GM03348 (cell line): ENCODE measurements at places on chromosomes 12 and 14.

DNA sequence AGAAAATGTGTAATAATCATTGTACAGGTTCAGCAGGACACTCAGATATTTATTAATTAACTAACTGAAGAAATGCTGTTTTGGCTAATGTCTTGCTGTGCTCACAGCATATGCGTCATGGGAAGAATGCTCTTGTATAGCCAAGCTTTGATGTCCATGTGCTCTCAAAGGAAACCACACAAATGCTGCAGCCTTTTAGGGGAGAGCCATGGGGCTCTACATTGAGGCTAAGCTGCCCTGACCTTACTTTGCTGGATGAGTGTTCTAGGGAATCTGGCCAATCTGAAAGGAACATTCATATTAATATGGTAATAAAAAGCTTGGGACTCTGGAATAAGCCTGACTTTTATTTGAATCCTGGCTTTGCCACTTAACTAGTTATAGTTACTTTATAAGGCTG lies 9.5 kb upstream of the CRADD start:
- no peak for DNase-seq

- DNase-seq = peak; percentile 48
Observed at GRCh38 chr14:50333014-50333509, 20.9 kb downstream of the DMAC2L start.

GRCh38 chr14:95489214-95490137 lies 27.0 kb downstream of the SYNE3 start:
- no peak for DNase-seq

DNA sequence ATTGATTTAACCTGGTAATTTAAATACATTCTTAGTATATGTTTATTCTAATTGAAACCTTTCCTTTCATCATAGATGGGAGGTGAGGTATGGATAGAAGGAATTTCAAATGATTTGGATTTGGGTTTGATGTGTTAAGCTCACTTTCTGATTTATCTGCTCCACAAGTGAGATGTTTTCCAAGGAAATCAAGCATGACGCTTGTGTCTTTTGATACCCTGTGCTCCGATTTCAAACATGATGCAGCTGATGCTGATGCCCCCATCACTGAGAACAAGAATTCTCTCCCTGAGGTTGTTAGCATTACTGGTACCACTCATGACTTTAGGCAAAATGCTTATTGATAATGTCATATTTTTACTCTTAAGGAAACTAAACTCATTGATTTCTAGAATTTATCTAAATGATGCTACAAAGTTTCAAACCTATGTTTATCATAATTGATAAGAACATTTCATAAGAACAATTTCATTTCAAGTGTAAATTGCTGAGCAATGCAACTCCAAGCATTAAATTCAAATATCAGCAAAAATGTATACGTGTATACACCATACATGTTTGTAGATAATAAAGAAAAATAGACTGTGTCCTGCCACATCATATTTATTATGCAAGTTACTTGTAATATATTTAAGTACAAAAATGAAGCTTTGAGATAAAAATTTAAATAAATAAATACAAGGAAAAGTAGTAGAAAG lies 75.5 kb upstream of the LRIG3 start:
- no peak for DNase-seq

- DNase-seq = no peak
Observed at GRCh38 chr12:111954969-111955368, 58.0 kb downstream of the TMEM116 start.

GRCh38 chr12:76762601-76762980 lies 1.3 kb upstream of the ZDHHC17 start:
- DNase-seq = no peak

DNA sequence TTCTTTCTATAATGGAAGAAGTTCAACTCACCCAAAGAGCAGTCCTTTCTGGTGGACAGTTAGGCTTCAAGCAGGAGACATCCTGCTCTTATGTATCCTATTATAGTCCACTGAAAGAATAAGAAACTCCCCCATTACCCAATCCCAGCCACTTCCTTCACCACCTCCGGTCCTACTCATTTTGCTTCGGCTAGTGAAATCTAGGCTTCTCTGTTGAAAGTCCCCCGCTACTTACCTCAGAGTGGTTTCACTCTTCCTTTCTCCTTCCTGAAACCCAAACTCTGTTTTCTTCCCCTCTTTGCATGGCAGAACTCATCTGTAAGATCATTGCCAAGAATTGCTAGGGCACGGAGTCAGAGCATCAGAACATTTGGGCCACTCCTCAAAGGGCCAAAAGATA lies at the start of gene GPR84:
GPR84 (minus strand) TSS at position 74 of the 400 bp plus-strand sequence. CDS start 635 bp downstream, outside the sequence.
- no peak for DNase-seq

DNA sequence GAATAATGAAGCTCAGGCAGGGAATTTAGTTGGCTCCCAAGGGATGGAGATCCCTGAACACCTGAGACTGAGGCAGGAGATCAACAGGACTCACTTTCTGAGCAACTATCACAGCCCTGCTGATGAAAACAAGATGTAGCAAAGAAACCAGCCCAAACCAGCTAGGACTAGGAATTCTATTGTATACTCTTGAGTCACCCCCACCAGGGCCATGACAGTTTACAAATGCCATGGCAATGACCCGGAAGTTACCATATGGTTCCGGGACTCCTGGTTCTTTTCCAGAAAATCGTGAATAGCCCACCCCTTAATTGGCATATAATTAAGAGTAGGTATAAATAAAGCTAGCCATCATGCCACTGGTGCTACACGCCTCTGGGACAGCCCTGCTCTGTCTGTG lies 46.0 kb upstream of the OASL start:
- DNase-seq = no peak

- peak; percentile 80 for DNase-seq
Observed at GRCh38 chr12:31589904-31590641, 863 bp downstream of the DENND5B start.

GRCh38 chr12:130127912-130128789 lies 34.1 kb upstream of the FZD10 start:
- DNase-seq = no peak

- DNase-seq = no peak
Observed at GRCh38 chr14:74048281-74048680, 29.1 kb downstream of the BBOF1 start.

DNA sequence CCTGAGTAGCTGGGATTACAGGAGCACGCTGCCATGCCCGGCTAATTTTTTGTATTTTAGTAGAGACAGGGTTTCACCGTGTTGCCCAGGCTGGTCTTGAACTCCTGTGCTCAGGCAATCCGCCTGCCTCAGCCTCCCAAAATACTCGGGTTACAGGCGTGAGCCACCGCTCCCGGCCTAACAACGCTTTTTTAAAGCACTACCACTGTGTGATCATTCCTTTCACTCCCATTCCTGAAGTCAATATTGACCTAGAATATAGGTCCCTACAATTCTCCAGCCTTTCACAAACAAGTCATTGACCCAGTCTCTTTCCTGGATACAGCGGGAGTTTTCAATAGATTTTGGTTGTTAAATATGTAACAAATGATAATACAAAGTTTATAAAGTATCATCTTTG lies 62.8 kb downstream of the KIF21A start:
- DNase-seq = no peak

DNA sequence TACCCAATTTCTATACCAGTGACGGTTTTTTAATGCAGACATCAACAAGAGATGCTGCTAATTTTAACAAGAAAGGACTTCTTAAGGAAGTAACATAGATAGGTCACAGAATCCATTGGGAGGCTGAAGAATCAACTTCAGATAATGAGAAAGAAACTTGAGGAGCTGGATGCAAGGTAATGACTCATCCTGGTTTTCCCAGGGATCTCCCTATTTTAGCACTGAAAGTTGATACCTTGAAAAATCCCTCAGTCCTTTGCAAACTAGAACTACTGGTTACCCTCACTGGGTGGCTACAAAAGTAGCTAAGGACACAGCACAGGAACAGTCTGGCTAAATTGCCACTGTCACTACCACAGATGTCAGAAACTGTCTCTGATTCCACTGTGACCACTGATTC lies 561.9 kb downstream of the FLRT2 start:
- no peak for DNase-seq

- DNase-seq = no peak
Observed at GRCh38 chr14:95327558-95328374, 8.1 kb upstream of the CLMN start.

DNA sequence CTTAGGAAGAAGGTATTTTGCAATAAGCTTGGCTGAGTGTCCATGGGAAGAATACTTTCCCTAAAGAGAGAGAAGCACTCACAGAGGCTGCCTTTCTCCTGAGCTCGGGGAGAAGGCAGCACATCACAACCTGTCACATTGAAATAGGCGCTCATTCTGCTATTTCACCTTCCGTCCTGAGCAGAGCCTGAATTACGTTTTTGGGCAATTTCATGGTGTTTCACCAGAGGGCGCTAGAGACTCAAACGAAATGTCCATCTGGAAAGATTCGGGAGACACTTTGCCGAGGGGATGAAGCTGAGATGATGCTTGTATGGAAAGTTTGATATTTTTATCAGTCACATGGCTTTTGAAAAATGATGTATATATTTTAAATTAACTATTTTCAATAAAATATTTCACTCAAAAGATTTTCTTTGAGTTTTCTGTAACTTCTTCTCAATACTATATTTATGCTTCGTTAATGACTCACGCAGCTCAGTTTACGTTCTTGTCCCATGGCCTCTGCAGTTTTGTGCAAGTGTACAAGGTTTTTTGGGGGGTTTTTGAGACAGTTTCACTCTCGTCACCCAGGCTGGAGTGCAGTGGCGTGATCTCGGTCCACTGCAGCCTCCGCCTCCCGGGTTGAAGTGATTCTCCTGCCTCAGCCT lies 17.4 kb upstream of the B4GALNT3 start:
- peak; percentile 78 for DNase-seq

- DNase-seq = no peak
Observed at GRCh38 chr12:57751432-57751787, 700 bp downstream of the CDK4 start.

DNA sequence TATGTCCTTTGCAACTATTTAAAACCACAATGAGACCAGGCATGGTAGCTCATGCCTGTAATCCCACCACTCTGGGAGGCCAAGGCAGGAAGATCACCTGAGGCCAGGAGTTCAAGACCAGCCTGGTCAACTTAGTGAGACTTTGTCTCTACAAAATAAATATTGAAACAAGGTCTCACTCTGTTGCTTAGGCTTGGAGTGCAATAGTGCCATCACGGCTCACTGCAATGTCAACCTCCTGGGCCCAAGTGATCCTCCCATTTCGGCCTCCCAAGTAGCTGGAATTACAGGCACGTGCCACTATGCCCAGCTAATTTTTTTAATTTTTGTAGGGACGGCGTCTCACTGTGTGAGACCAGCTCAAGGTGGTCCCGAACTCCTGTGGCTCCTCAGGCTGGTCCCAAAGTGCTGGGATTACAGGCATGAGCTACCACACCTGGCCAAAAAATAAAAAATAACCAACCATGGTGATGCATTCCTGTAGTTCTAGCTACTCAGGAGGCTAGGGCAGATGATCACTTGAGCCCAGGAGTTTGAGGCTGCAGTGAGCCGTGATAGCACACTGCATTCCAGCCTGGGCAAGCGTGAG lies 955 bp upstream of the FITM1 start:
- no peak for DNase-seq

- DNase-seq = no peak
Observed at GRCh38 chr12:11678781-11679180, 29.3 kb downstream of the ETV6 start.

GRCh38 chr12:108060903-108061302 lies 68.2 kb upstream of the WSCD2 start:
- no peak for DNase-seq

DNA sequence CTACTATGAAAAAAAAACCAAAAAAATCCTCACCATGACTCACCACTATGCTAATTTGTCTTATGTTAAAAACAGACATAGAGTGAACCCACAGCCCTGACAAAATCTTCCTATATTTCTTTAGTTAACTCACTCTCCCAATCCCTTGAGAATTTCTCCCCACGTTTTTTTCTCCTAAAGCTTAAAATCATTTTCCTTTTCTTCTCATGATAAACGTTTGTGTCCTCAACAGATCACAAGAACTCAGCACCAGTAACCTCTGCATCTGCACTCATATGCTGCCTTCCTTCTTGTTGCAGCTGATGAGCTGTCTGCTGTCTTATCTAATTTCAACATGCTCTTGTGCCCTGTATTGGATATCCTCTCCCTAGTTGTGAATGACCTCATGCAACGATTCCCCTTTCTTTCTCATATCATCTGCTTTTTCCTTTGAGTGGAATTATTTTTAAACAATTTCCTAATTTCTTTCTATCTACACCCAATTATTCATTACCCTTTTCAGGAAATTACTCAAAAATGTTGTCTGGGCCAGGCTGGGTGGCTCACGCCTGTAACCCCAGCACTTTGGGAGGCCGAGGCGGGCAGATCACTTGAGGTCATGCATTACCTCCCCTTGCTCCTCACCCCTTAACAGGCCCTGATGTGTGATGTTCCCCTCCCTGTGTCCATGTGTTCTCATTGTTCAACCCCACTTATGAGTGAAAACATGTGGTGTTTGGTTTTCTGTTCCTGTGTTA lies 427.5 kb upstream of the MGAT4C start:
- DNase-seq = peak; percentile 9

GRCh38 chr12:94940771-94941170 lies 62.7 kb downstream of the NDUFA12 start:
- no peak for DNase-seq

DNA sequence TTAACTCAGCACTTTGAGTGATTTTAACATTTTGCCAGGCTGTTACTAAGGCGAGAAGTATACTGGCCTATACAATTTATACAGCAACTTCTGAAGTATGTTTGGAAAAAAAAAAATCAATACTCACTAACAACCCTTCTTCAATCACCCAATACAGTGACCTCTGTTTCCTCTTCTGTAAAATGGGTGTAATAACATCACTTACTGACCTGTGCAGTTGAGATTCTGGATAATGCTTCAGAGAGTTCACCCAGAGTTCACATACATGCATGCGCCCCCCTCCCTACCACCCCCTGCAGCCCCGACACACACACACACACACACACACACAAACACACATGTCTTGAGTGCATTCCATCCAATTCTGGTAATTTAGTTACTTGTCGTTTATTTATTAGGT lies 9.1 kb downstream of the PAH start:
- DNase-seq = no peak

GRCh38 chr12:26204612-26205289 lies 9.4 kb downstream of the SSPN start:
- no peak for DNase-seq

GRCh38 chr14:106579084-106579483 lies 1052.7 kb downstream of the TMEM121 start:
- DNase-seq = no peak

- peak; percentile 59 for DNase-seq
Observed at GRCh38 chr12:77402716-77403115, 337.3 kb upstream of the E2F7 start.
